Pancreas (tissue), 10 donors: ENCODE measurements at places on chromosomes 2 and 18. TPM values are rescaled to one million over a fixed set of nuclear protein-coding genes. Genes with fewer than 3 reads are reported as not detected.

- DNase-seq = no peak
Measured at GRCh38 chr2:71556692-71557250, 103.4 kb downstream of the DYSF start.

Gene MPPE1
- total RNA-seq = 20.7 TPM

GRCh38 chr2:144489315-144489916 is 30.5 kb downstream of the ZEB2 start:
- DNase-seq = no peak

- peak; percentile 48 for DNase-seq
Measured at GRCh38 chr2:62450716-62451191, 55.2 kb downstream of the TMEM17 start.

Gene HDLBP
- total RNA-seq = 970 TPM

Gene PRKAG3
- not detected for total RNA-seq

Gene DNMT3A
- total RNA-seq = 16.8 TPM

Gene ICOS
- 0.14 TPM for total RNA-seq

Gene SULT1C3
- total RNA-seq = not detected

DNA sequence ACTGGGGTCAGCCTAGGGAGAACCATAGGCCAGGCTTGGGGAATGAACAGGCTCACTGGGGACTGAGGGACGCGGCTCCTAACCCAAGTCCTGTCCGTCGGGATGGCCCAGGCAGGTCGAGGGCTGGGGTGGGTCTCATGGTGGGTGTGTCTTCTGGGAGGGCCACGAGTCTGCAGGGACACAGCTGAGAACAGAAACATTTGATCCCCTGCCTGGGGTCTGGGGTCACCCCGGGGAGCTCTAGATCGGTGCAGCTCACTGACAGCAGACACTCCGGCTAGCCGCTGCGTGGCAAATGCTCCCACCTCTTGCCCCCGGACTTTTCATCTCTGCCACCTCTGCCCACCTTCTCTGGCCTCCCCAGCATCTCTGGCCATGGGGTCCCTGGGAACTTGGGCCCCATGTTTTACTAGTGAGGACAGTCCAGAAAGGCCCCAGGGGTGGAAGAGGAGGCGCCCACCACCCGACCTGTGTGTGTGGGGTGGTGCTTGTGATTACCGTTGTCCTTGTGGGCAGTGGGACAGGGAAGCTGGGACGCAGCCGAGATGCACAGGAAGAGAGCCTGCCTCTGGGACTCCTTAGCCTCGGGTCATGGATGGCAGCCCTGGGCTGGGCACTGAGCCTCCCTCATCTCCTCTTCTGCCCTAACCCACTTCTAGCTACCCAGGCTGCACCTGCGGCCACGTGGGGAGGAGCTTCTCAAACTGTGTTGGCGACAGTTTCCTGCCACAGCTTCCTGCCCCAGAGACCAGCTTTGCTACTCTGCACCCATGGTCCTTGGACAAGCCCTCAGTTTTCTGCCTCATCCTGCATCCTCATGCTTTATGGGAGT is 4.9 kb downstream of the ZAP70 start:
- no peak for DNase-seq

DNA sequence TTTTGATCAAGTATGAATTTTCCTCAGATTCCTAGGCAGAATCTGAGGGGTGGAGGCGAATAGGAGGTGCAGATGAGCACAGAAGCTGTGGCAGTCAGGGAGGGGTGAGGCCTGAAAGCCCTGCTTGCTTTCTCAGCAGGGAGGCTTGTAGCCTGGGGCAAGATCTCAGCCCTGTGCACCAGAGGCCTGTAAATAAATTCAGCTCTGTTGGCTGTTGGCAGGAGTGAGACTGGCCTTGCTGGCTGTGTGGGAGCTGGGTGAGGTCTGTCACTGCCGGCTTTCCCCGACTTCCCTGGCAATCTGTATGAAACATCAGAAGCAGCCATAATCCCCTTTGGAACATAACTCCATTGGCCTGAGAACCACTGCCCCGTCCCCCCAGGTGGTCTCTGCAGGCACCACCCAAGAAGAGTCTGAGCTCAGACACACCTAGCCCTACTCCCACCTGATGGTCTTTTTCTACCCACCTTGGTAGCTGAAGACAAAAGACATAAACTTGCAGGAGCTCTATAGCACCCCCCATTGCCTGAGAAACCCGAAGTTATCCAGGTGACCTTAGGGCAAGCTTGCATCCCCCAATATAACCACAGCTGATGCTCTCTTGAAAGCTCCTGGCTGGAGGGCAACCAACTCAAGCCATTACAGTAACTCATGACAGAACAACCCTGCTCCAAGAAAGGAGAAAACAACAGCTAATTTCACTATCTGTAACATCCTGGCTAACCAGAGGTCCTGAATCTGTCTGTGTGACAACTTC is 32.3 kb downstream of the EVA1A start:
- DNase-seq = no peak

DNA sequence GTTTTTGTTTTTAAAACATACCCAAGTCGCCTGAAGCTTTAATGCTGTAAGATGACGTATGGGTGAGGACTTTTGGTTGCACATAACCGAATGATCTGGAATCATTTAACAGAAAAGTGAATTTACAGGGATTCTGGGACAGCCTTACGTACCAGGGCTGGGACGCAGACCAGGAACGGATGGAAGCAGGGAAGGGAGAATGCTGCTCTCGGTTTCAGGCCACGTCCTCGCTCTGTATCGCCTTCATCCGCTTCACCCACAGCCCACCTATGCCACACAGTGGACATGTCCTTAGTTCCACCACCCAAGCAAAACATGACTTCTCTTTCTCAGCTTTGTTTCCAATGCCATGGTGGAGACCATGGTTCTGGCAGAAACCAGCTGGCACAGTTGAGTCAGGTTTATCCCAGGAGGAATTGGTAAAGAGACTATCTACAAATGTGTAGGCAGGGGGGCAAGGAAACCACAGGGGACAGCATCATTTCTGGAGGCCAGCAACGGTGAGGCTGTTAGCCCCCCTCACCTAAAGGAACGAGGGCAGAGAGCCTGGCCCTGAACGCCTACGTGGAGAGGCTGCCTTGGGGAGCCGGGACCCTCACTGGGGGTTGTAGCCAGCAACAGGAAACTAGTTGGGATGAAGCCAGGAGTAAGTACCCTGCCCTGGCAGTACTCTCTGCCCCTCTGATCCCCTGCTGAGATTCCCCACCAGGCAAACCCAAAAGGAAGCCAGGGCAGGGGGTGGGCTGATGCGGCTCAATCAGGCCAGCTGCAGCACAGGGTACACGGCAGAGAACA is 132.5 kb downstream of the NDUFA10 start:
- no peak for DNase-seq

- no peak for DNase-seq
Measured at GRCh38 chr2:18301421-18302139, 258.9 kb downstream of the RDH14 start.

DNA sequence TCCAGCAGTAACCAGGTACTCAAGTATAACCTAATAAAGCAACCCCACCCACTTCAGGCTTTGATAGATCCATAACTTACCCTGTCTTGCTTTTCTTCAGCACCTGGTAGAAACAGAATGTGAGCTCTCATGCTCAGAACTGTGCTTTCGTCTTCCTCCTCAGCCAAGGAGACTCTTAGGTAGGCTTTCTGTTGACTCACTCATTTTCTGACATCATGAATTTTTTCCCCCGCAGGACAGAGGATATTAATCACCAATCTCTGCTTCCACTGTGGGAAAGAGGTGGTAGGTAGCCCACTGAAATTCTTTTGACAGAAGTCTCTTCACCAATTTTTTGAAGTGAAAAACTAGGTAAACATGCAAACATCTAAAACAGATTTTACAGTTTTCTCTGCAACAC is 241.2 kb upstream of the KCNJ3 start:
- DNase-seq = no peak

DNA sequence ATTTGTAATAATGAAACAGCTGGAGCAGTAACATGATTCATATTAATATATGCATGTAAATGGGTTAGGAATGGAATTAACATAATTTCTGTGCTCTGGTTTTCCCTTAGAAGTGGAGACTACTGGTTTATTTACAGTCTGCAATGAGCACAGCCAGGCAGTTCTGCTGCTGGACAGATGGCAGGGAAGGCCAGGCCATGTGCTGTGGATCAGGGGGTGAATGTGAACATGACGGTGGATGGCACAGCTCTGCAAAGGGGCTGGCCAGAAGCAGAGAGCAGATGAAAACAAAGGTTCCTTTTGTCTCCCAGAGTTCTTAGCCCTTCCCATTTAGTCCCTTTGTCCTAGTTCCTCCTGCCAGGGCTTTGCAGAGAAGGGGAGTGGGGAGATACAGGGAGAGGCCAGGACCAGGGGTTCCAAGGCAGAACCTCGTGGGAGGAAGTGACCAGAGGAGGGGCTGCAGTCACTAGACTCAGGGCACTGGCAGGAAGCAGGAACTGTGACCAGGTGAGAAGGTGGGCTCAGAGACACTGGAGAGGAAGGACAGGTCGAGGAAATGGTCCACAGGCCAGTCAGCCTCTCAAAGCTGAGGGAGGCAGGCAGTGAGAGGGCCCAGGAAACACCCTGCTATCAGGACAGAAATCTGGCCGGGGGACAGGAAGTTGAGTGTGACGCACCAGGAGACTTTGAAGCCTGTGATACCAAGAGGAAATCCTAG is 112.9 kb upstream of the ATP8B1 start:
- DNase-seq = no peak

- DNase-seq = no peak
Measured at GRCh38 chr2:8028436-8028835, 653.4 kb upstream of the ID2 start.

Gene ASB18
- total RNA-seq = not detected

DNA sequence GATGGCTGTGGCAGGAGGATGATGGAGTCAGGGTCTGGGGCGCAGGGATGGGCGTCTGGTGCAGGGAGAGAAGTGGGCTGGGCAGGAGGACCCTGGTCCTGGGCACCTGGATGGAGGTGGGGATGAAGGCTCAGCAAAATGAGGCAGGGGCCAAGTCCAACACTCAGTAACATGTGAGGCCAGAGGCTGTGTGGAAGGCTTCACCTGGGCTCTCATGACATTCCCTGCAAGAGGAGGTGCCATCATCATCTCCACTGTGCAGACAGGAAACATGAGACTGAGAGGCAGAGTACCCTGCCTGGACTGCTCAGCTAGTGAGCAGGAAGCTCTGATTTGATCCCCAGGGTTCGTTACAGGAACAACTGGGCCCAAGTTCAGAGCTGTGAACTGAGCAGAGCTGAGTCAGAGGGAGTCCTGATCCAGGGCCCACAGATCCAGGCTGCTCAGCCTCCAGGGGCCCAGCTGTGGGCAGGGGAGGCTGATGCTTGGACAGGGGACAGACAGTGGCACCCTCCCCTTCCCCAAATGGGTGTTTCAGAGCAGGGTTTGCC is 36.9 kb downstream of the HJURP start:
- DNase-seq = no peak

Gene RNF152
- total RNA-seq = 4.9 TPM

- no peak for DNase-seq
Measured at GRCh38 chr2:168378960-168379669, 77.0 kb upstream of the CERS6 start.

- no peak for DNase-seq
Measured at GRCh38 chr18:40866013-40866645, 1088.9 kb upstream of the PIK3C3 start.

DNA sequence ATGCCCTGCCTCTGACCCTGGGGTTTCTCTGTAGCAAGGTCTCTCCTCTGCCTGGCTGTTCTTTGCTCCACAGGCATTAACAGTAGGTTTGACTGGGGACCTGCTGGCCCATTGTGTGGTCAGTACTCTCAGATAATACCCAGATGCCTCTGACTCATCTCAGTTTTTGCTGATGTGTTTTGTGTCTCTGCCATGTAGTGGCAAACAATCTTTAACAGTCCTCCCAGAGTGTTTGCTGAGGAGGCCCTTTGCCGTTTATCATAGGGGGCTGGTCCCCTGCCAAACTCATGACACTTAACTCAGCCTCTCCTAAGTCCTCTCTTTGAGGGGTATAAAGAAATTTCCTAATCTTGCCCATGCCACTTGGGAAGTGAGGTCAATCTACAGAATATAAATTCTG is 793.7 kb upstream of the FANCL start:
- no peak for DNase-seq

Gene C1GALT1C1L
- 0.28 TPM for total RNA-seq

Gene SLC19A3
- 4.2 TPM for total RNA-seq

Gene RUFY4
- total RNA-seq = not detected

Gene UXS1
- total RNA-seq = 10.1 TPM

- DNase-seq = no peak
Measured at GRCh38 chr2:71546777-71547281, 93.5 kb downstream of the DYSF start.

DNA sequence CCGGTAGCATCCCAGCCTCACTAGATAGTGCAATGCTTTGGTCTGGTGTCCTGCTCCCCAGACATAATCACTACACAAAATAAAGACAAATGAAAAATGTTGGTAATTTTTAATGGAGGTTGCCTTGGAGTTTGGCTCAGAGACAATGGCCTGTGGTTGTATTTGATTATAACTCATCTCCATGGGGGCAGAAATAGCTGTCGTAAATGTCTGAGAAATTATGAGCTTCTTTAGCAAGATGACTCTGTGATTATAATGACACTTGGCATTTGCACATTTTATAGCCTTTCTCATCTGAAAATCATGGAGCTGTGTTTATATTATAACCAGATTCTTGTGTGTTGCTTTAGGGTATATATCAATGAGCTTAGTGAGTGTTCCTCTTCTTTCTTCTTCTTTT is 1779.7 kb upstream of the CELF4 start:
- DNase-seq = no peak

Gene DHRS9
- total RNA-seq = not detected

DNA sequence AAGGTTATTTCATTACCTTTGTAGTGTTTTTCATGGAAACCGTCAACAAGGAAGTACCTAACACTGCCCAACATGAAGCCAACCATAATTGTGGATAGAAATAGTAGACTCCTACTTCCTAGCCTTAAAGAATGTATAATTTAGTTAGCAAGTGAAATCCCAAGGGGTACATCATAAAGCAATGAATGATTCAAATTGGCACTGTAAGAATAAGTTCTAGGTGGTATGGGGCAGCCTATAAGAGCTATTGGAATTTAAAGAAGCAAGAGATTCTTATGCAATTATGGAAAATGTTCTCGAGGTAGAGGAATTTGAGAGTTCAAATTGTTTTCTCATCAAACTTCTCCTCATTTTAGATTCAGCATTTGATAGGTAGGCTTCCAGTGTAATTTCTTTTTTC is 157.9 kb downstream of the FMNL2 start:
- DNase-seq = no peak

DNA sequence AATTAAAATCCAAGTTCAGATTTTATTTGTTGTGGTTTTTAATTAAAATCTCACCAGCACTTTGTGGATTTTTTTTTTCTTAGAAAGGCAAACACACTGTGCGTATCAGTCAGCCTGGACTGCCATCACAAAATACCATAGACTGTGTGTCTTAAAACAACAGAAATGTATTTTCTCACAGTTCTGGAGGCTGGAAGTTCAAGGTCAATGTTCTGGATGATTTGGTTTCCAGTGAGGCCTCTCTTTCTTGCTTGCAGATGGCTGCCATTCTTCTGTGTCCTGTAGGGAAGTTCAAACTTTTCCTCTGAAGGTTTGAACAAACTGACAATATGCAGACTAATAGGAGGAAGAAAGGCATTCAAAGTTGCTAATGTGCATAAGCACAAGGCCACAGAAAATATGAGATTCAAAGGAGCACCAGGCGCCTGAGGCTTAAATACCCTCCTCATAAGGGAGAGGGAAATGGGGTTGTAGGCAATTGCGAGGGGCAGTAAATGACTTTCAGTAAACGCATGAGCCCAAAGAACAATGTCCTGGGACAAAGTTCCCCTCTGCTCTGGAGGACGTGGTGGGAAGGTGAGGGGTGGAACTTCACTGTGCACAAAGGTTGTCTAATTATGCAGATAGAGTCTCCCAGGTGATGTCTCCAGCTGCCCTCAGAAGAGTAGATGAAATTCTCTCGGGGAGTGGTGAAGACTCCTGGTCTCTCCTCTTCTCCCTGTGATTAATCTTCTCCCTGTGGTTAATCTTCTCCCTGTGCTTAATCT is 26.5 kb upstream of the KCNF1 start:
- no peak for DNase-seq

- no peak for DNase-seq
Measured at GRCh38 chr18:1458547-1458946, 553.9 kb downstream of the ADCYAP1 start.
